ENCODE measurements at places on chromosomes 2 and 18. TPM values are rescaled to one million over a fixed set of nuclear protein-coding genes. Genes with fewer than 3 reads are reported as not detected.

FIGN gene
- 8.0 TPM for total RNA-seq

EMX1 gene
- total RNA-seq, result not detected

RTP5 gene
- total RNA-seq, result 0.21 TPM

DIS3L2 gene
- 77.2 TPM for total RNA-seq

ALLC gene
- total RNA-seq, result not detected

GRCh38 chr2:75833386-75833785 is 122.7 kb upstream of the GCFC2 start:
- no peak for DNase-seq

GRCh38 chr2:103268841-103269498 is 507.1 kb downstream of the TMEM182 start:
- no peak for DNase-seq

GRCh38 chr18:58314284-58314683 is 270.3 kb downstream of the NEDD4L start:
- peak; percentile 56 for DNase-seq

GRCh38 chr2:238322001-238322411 is 1.7 kb downstream of the TRAF3IP1 start:
- DNase-seq, result no peak

DNA sequence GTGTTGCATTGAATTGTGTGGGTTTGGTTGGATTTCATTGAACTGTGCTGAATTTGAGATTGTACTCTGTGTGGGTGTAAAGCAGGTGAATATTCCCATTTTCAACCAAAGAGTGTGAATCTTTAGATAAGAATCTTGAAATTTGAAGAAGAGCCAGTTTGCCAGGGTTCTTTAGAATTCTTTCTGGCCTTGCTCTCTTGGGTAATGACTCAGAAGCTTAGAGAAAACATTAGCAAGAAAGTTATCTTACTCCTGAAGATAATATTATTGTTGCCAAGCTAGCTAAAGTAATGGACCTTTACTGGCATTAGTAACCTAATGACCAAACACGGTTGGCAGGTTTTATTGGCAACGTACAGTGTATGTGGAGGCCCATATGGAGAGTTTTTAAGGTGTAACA is 46.4 kb upstream of the SIX3 start:
- DNase-seq, result no peak

DNA sequence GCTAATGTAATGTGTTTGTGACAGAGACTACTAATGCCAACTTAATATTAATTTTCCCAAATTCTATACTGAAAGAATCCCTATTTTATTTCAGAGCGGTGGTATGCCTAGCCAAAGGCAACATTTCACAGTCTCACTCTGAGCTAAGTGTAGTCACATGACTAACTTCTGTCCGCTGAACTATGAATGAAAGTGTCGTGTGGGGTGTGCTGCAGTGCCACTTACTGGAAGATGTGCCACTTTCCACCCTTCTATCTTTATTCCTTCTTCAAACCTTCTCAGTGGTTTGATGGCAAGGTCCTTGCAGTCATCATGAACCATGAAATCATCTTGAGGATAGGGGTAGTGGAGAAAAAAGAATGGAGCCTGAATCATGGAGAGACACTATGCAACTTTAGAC is 47.3 kb upstream of the C1D start:
- no peak for DNase-seq

DNA sequence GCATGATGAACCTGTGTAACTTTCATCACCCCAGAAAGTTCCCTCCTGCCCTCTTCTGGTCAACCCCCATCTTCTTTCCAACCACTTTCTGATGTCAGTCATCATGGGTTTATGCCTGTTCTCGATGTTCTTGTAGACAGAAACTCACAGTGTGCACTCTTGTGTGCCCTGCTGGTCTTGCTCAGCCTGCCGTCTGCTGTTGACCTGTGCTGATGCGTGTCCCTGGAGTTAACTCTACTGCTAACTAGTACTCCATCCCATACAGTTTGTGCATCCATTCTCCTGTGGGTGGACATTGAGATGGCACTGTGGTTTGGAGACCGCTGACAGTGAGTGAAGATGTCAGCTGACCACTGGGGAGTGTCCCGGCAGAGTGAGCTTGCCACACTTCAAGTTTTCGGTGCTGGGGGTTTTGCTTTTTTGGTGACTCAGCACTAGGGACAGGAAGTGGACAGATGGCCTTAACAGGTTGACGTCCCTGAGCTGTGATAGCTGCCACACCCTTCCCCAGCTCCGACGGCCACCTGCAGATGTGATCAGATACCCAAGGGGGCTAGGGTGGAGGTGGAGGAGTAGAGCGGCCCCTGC is 14.8 kb downstream of the KLHL29 start:
- no peak for DNase-seq

- DNase-seq, result no peak
Measured at GRCh38 chr18:58687871-58688308, 16.6 kb downstream of the MALT1 start.

DNA sequence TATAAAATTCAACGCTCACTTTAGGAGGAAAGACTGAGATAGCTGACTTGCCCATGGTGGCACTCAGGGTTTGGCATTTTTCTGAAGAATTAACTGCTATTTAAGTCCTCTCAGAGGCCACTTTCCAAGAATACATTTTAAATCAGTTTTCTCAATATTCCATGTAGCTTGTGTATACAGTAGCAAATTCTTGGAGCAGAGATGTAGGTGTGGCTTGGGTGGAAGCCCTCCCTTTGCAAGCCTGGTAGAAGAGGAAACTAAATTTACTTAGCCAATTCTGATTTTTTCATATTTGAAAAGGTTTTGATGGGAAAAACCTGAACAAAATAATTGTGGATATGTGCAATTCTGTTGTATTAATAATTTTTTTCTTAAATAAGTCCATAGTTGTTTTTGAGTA is 14.0 kb upstream of the ITGAV start:
- no peak for DNase-seq

- no peak for DNase-seq
Measured at GRCh38 chr2:50143822-50144575, 887.9 kb downstream of the NRXN1 start.

DNA sequence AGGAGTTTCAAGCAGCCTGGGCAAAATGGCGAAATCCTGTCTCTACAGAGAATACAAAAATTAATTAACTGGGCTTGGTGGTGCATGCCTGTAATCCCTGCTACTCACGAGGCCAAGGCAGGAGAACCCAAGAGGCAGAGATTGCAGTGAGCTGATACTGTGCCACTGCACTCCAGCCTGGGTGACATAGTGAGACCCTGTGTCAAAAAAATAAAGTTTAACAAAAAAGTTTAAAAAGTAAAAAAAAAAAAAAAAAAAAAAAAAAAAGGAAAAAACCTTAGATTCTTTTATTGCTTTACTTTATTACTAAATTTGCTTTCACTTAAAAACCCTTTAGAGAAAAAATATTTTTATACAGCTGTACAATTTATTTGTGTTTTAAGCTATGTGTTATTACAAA is 10.7 kb downstream of the CREB1 start:
- no peak for DNase-seq

DNA sequence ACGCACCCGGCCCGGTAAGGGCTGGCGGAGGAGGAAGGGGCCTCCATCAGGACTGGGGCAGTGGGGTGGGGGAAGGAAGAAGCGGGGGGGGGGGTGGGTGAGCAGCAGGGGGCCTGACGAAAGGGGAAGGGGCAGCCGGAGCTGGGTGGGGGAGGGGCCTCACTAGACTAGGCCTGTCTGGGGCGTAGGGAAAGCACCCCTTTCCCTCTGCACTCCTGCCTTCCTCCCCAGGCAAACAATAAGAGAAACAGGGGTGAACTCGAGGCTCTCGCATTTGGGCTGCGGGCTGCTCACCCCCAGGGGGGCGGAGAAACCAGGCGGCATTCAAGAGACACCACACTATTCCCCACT is 82.7 kb upstream of the POMC start:
- DNase-seq, result no peak

DNA sequence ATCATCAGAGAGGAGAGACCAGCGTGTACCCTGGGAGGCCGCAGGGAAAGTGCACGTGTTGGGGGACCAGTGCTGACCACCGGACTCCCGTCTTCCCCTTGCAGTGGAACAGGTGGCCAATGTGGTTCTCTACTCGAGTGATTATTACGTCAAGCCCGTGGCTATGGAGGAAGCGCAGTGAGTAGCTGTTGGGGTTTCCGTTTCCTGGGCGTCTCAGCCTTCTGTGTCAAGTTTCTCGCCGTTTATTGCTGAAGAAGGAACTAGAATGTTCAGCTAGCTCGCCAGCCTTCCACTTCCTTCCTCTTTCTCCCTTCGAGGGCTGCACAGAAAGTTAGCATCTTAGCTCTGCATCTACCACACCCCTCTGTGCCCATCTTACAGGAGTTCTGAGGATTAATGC is 22.8 kb upstream of the DGKD start:
- DNase-seq, result peak; percentile 63
